Epithelial cell of proximal tubule (primary cell): ENCODE measurements at places on chromosomes 11 and 22. TPM values are rescaled to one million over a fixed set of nuclear protein-coding genes. Genes with fewer than 3 reads are reported as not detected.
A peak's percentile ranks its signal among the peaks of the same experiment; 100 is the strongest.

- no peak for DNase-seq
These were observed 235.7 kb downstream of the SBF2 start for GRCh38 chr11:10058356-10058755.

DNA sequence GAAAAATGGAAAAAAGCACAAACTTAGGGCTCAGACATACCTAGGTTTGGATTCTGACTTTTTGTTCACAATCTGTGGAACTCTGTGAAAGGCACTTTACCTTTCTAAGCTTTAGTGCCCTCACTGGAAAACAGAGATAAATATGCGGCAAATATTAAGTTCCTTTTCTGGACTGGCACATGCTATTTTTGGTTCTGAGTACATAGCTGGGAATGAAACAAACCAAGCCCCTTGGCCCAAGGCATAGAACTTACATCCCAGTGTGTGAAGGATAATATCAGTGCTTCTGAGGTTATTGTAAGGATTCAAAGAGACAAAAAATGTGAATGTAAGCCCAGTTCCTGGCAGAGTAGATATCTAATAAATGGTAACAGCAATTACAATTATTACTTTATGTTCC is 227.5 kb downstream of the ADAMTS15 start:
- DNase-seq: no peak

DNA sequence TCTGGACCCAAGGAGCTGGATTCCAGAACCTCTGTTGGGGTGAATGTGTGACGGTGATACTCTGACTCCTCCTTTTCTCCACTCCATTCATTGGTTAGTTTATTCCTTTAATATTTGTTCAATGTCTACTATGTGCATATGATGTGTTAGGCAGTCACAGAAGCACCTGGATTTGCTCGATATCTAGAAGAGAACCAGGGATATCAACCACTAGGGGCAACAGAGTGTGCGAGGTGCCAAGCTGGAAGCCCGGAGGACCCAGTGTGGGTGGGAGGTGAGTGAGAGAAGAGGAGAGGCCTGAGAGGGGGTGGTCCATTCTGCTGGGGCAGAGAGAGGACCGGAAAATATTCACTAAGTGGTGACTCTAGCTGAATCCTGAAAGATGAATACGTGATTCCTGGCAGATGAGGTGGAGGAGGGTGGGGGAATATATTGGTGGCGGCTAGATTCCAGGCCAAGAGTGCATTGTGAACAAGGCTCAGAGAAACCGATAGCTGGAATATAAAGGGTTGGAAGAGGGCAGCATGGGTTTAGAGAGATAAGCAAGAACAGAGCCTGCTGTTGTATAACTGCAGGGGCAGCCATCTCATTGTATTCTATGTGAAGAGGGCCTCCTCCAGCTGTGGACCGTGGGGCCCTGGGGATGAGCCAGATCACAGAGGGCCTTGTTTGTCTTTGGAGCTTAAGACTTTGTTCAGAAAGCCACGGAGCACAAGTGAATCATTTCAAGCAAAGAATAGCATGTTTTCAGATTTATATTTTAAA is 6.9 kb upstream of the TIMP3 start:
- DNase-seq: no peak

- no peak for DNase-seq
These were observed 97.0 kb downstream of the BRD1 start for GRCh38 chr22:49730656-49731055.

TCN1 gene
- 0.80 and 1.3 TPM in 2 replicates for total RNA-seq

DNA sequence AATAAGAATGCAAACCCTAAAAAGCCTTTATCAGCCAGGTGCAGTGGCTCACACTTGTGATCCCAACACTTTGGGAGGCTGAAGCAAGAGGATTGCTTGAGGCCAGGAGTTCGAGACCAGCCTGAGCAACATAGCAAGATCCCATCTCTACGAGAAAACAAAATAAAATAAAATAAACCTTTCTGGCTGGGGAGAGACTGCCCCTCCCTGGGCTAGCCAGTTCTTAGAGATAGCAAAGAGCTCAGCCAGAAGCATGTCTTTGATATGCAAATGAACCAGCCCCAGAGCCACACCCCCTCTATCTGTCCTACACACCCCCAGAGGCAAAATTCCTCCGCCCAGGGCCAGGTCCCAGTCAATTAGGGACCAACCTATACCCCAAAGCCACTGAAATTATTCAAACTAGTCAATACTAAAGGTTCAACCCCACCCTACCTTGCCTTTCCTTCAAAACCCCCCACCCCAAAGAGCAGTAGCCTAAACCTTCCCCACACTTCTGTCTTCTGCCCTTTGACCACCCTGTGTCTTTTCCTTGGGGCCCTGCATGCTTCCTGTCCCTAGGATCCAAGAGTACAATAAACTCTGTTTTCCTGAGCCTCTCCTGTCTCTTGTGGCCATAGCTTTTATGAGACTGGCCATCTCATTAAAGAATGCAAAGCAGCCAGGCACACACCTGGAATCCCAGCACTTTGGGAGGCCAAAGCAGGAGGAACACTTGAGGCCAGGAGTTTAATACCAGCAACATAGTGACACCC is 37.3 kb upstream of the CXCR5 start:
- no peak for DNase-seq

- DNase-seq: no peak
These were observed 432.1 kb downstream of the DYNC2H1 start for GRCh38 chr11:103541186-103541795.

DNA sequence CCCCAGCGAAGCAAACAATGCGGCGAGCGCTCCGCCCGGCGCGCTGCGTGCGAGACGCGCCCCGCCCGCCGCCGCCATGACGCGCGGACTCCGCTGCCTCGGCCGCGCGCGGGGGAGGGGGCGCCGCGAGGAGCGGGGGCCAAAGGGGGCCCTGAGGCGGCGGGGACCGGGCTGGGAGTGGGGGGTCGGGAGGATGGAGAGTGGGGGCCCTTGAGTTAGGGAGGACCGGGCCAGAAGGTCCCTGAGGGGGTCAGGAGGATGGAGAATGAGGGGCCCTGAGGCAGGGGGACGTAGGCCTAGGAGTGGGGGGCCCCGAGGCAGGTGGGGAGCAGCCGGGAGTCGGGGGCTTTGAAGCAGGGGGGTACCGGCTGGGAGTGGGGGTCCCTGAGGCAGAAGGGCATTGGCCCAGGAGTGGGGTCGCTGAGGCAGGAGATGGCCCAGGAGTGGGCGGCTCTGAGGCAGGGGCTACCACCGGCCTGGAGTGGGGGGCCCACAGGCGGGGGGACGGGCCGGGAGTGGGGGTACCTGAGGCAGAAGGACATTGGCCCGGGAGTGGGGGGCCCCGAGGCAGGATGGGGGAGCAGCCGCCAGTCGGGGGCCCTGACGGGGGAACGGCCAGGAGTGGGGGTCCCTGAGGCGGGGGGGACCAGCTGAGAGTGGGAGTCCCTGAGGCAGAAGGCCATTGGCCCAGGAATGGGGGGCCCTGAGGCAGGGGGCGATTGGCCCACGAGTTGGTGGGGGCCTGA is at the start of gene BRD1:
TSS of gene BRD1 (minus strand) at position 21 of the 746 bp plus-strand sequence. CDS start 3,556 bp downstream, outside the sequence.
- DNase-seq: no peak

TRIM6 gene
- 1.4 and 6.3 TPM in 2 replicates for total RNA-seq

DNA sequence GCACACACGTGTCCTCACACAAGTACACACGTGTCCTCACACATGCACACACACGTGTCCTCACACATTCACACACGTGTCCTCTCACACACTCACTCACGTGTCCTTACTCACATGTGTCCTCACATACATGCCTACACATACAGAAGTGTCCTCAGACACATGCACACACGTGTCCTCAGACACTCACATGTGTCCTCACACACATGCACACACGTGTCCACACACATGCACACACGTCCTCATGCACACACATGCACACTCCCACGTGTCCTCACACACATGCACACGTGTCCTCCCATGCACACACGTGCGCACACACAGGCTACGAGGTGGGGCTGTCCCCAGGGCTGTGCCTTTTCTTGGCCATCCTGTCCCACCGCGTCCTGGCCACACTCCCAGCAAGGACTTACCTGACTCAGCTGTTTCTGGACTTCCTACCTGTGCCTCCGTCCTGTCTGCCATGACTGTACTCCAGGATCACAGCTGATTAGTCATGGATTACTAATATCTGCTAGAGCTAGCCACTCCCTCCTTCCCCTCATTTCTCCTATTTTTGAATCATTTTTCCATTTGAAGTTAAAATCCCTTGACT is 990.2 kb downstream of the BRD1 start:
- DNase-seq: no peak

TTC38 gene
- 45.4 and 60.7 TPM in 2 replicates for total RNA-seq

ZBTB44 gene
- total RNA-seq: 13.5 and 14.8 TPM in 2 replicates

DNA sequence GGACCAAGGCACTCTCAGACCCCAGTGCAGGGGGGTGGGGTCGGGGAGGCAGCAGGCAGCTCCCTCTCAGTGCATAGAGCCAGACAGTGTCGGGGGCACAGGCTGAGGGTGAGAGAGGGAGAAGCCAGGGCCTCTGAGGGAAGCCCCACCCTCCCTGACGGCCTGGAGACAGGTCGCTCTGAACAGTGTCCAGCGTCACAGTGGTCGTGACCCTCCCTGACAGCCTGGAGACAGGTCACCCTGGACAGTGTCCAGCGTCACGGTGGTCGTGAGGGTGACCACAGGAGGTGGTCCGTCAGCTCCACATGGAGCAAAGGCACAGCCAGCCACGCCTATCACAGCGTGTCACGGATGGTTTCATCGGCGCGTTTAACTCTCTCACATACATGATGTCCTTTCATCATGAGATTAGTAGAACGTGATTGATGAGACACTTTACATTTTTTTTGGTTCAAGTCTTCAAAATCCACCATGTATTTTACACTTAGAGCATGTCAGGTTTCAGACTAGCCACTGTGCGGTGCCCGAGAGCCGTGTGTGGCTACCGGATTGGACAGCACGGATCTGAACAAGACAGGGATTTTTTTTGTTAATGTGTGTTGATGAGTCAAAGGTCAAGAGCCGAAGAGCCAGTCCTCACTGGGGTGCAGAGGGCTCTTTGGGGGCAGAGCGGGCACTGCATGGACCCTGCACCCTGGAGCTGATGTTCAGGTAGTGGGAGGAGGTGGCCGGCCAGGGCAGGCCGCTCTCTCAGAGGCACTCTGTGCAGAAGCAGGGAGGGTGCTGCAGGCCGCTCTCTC is 23.9 kb upstream of the PANX2 start:
- DNase-seq: peak; percentile 26

GRCh38 chr11:94941131-94941530 is 32.2 kb downstream of the CWC15 start:
- no peak for DNase-seq

DNA sequence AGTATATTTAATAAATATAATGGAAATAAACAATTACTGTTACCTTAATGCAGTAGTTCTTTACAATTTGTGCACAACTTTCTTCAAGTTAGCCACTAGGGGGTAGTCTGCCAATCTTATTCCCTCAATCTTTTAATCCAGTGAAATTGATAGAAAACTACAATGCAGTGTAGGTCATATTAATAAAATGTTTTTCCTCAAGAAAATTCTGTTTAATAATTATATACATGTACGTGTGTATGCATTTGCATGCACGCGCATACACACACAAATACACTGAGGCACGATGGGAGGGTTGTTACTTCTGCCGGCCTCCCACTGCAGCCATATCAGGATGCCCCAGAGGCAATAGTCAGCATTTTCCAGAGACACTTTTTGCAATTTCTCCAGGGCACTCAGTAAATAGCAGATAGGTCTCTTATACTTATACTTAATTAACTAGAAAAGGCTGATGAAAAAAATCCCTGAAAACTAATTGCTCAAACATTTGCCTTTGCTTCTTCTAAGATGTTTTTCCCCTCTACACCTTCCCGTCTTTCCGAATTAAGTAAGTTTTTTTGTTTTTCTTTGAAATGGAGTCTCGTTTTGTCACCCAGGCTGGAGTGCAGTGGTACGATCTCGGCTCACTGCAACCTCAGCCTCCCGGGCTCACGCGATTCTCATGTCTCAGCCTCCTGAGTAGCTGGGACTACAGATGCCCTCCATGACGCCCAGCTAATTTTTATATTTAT is 3.1 kb downstream of the GAB2 start:
- no peak for DNase-seq

DNA sequence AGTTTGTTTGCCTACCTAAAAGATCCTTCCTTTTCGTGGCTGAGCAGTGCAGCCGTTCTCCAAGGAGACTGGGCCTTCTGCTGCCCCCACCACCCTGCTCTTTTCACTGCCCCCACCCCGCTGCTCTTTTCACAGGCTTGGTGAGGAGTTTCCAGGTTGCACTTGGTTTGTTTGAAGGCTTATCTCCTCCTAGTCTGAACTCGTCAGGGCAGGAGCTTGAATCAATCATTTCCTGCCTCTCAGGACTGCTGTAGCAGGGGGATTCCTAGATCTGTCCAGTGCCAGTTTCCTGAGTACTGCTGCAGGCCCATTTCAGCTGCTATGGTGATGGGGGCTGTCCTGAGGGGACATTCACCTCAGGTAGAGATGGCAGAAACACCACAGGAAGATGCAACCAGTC is 10.0 kb downstream of the MED15 start:
- no peak for DNase-seq

RAG2 gene
- not detected in 2 replicates for total RNA-seq

DNA sequence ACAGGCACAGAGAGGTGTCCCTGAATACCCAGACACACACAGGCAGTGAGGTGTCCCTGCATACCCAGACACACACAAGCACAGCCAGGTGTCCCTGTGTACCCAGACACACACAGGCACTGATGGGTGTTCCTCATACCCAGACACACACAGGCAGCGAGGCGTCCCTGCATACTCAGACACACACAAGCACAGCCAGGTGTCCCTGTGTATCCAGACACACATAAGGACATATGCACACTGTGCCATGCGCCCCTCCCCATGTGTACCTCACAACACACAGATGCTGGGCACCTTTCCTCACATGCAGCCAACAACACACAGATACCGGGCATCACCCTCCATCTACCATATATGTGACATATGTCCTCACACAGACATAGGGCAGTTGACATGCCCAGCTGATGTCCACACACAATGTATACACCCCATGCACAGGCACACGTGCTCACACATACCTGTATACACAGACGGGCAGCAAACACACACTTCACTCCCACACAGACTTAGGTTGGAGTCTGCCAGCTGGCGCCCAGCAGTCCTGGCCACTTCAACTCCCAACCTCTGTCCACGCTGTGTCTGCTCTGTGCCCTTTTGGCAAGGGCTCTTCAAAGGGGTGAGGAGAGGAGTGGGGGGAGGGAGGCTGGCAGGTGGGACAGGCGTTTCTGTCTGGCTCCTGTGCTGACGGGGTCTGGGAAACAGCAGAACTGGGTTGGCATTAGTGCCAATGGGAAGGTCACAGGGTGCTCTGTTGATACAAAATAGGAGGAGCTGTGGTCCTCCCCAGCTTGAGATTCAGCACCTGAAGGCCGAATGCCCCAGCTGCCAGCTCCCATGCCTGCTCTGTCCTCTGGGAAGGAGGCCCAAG is 69.4 kb upstream of the ALX4 start:
- no peak for DNase-seq

GRCh38 chr11:113532697-113533424 is 57.7 kb upstream of the DRD2 start:
- DNase-seq: peak; percentile 13

GRCh38 chr22:25672289-25673084 is 69.5 kb upstream of the MYO18B start:
- no peak for DNase-seq

DNA sequence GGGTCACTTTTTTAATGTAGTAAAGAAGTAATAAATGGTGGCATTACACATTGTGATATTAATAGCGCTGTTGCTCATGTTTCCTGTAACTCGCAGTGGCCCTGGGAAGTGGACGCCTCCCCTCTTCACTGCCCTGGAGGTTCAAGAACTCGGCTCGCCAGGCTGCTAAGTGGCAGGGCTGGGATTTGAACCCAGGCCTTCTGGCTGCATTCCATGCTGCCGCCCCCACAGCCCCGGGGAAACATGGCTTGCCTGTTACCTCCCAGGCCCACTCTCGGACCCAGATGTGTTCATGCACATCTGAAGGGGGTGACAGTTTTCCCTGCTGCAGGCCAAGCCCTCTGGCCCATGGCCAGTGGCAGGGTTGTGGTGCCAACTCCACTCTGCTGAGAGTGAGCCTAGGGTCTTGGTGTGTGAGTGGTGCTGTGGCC is 25.0 kb upstream of the MGAT3 start:
- no peak for DNase-seq
